ENCODE measurements at places on chromosomes 11 and 22. TPM values are rescaled to one million over a fixed set of nuclear protein-coding genes. Genes with fewer than 3 reads are reported as not detected.

Gene NELL1
- not detected for total RNA-seq

Gene ZNF202
- 22.9 TPM for total RNA-seq

Gene STX3
- 20.1 TPM for total RNA-seq

Gene GGTLC2
- total RNA-seq: not detected

Gene ZP1
- not detected for total RNA-seq

Gene CDC45
- 121 TPM for total RNA-seq

Gene SLC22A12
- not detected for total RNA-seq

DNA sequence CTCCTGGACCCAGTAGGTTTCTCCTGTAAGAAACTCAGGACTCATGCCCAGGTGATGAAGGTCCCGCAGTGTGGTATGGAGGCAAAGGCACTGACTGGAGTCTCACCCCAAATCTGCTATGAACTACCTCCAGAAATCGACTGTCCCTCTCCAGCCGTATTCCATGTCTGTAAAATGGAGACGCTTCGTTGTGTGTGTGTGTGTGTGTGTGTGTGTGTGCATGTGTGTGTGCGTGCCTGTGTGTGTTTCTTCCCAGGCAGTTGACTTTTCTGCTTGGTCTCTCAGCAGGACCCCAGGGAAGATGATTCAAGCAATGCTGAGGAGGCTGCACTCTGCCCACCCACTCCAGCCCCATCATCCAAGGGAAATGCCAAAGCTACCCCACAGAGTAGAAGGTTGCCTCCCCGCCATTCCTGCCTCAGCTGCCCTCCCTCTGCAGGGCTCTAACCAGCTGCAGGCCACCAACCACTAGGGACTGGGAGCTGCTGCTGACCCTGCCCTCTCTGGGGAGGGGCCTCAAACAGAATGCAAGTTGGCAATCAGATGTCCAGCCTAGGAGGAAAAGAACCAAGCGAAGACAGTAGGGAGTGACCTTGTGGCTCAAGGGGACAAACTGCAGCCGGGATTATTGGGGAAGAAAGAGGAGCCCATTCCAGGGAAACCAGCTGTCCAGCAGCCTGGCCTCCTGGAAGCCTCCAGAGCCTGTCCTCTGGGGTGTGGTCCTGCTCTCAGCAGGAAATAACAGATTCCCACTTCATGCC, 56.2 kb downstream of the SLC22A12 start:
- DNase-seq: no peak

DNA sequence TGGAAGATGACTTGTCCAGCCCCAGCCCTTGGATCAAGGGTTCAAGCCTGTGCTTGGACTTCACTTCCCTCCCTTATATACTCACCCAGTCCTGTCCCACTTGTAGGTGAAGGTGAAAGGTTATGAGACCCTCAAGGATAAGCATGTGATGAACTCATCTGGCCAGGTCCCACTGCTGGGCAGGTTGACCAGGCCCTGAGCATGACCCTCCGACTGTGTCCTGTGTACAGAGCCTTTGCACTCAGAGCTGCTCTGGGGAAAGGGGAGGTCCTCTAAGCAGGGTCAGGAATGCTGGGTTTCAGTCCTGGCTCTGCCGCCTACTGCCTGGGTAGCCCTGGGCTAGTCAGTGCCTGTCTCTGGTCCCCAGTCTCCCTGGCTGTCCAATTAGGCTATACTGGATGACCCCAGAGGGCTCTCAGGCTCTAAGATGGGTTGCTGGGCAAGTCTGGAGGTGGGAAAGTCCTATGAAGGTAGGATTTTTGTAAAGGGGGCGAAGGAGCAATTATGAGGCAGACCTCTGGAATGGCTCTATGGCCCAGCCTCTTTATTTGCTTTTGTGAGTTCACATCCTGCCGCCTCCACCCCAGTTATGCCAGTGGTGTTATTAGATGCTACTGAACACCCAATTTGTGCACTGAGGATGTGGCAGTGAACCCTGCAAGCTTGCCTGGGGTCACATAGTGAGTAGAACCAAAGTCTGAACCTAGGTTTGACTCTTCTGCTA, 14.1 kb downstream of the DGAT2 start:
- DNase-seq: no peak

- no peak for DNase-seq
These were observed 39.5 kb downstream of the MTMR2 start for GRCh38 chr11:95884376-95884775.

- DNase-seq: no peak
These were observed 17.8 kb downstream of the TREH start for GRCh38 chr11:118661425-118662301.

GRCh38 chr11:133945087-133945974, 11.4 kb downstream of the IGSF9B start:
- peak; percentile 95 for DNase-seq

DNA sequence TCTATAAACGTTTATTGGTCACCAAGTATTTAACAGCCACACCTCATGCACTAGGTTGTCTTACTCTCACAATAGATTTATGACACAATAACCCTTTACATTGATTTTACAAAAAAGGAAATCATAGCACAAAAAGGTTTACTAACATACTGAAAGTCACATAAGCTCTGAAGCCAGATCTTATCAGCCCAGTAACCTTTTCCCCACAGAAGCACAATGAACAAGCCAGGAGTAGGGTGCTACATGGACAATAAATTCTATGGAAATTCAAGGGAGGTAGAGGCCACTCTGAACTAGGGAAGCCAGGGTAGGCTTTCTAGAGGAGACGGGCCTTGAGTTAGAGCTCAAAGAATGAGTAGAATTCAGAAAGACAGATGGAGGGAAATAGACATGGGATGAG, 633.5 kb upstream of the CADM1 start:
- DNase-seq: peak; percentile 19

- DNase-seq: peak; percentile 90
These were observed 15.9 kb downstream of the PTPN5 start for GRCh38 chr11:18775492-18776292.

GRCh38 chr22:44519886-44520285, 21.9 kb upstream of the RTL6 start:
- no peak for DNase-seq

DNA sequence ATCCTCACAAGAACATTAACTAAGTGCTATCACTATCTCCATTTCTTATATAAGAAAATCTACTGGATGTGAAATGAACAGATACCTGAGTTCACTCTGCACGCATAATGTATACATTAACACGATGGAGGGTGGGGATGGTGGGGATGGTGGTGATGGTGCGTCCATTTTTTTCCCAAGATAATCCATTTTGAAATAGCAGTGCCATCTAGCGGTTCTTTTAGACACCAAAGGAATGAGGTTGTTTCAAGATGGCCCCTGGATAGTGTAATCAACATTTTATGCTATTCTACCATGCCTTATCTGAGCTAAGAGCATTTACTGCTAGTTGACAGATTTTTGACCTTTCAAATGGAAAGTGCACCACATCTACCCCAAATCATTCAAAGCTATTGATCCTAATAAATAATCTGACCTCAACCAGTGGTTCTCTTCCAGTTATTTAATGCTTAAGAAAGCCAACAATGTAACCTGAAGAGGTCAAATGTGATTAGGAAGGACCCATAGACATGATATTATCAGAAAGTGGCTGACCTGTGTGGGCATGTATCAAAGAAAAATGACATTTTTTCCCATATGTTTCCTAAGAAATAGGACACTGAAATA, 714.7 kb upstream of the TENM4 start:
- no peak for DNase-seq

DNA sequence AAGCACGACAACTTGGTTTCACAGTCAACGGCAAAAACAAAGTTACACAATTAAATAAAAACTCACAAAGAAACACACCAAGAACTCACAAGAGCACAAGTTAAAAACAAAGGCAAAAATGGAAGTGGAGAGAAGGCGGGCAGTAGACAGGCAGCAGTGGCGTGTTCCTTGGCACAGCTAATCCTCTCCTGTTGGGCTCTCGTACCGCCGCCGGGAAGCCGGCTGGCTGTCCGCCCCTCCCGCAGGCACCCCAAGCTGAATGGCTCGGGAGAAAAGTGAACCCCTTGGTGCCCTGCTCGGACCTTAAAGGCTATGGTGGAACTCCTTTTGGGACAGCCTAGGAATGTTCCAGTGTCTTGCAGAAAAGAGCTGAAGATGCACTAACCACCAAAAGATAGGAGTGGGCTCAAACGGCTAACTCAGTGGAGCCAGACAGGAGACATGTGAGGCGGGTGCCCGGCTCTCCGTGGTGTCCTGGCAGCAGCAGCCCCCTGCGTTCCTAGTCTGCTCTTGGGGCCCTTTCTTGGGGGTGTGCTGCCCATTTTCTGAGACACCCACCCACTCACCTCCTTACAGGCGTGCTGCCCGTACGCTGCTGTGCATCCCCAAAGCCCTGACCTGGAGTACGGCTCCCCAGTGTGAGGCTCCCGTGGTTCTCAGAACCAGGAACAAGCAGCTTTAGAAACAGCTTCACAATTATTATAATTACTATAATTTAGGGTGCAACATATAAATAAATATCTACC, 86.1 kb upstream of the BID start:
- DNase-seq: no peak

- no peak for DNase-seq
These were observed 30.7 kb upstream of the TOLLIP start for GRCh38 chr11:1340111-1340510.

- no peak for DNase-seq
These were observed 3.2 kb upstream of the SYT8 start for GRCh38 chr11:1831338-1832210.

DNA sequence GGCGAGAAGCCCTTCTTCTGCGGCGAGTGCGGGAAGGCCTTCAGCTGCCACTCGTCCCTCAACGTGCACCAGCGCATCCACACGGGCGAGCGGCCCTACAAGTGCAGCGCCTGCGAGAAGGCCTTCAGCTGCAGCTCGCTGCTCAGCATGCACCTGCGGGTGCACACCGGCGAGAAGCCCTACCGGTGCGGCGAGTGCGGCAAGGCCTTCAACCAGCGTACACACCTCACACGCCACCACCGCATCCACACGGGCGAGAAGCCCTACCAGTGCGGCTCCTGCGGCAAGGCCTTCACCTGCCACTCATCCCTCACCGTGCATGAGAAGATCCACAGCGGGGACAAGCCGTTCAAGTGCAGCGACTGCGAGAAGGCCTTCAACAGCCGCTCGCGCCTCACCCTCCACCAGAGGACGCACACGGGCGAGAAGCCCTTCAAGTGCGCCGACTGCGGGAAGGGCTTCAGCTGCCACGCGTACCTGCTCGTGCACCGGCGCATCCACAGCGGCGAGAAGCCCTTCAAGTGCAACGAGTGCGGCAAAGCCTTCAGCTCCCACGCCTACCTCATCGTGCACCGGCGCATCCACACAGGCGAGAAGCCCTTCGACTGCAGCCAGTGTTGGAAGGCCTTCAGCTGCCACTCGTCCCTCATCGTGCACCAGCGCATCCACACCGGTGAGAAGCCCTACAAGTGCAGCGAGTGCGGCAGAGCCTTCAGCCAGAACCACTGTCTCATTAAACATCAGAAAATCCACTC, 12.2 kb downstream of the ZNF74 start:
- DNase-seq: peak; percentile 57

DNA sequence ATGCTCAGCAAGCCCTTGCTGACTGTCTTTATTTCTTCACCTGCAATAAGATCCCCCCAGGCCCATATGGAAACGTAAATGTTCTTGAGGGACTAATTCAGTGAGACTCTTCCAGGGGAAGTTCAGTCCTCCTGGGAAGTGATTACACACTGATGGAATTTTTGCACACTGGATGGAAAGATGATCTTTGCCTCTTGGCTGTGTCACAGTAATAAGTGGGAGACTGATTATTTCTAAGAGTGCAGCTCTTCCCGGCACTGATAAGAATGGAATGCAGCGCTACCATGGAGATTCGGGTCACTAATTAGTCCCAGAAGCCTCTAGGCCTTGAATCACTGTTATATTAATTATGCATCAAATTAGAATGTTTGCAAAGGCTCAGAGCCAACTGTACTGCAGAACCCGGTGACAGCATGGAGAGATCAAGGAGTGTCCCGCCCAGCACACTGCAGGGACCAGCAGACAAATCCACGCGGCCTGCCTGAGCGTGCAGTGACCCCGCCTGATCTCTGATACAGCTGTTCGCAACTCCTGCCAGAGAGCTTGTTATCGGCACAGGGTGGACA, 178.3 kb downstream of the SNX19 start:
- no peak for DNase-seq

- DNase-seq: no peak
These were observed 150.3 kb downstream of the LDLRAD3 start for GRCh38 chr11:36094164-36094563.

- no peak for DNase-seq
These were observed 348.0 kb downstream of the BUD13 start for GRCh38 chr11:116424615-116425261.

DNA sequence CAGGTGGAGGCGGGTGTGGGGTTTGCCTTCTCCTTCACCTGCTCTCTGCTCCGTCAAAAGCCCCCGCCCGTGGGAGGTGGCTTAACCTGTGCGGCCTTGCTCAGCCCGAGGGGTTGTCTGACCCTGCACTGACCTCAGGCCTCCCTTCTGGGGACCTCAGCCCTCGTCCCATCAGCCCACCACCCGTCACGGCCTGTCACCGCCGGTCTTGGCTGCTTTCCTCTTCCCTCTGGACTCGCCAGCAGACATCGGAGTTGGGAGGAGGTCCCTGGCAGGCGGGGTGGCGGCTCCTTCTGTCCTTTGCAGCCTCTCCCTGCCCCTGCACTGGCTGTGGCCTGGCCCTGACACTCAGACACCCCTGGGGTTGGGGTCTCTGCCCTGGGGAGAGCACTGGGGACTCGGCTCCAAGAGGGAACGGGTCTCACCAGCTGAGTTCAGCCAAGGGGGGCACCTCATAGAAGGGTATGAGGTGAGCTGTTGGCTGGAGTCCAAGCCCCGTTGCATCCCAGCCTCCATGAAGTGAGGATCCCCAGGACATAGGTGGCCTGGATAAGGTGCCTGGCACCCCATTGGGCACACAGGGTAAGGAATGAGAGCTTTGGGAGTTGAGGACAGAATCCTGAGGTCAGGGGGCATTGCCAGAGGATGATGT, 999.6 kb downstream of the BRD1 start:
- no peak for DNase-seq

GRCh38 chr22:47169801-47170140, 407.3 kb downstream of the TBC1D22A start:
- no peak for DNase-seq

- DNase-seq: peak; percentile 77
These were observed 60.6 kb downstream of the FAM83F start for GRCh38 chr22:40055143-40055883.

- peak; percentile 85 for DNase-seq
These were observed 1.3 kb downstream of the MYH9 start for GRCh38 chr22:36386351-36386899.

DNA sequence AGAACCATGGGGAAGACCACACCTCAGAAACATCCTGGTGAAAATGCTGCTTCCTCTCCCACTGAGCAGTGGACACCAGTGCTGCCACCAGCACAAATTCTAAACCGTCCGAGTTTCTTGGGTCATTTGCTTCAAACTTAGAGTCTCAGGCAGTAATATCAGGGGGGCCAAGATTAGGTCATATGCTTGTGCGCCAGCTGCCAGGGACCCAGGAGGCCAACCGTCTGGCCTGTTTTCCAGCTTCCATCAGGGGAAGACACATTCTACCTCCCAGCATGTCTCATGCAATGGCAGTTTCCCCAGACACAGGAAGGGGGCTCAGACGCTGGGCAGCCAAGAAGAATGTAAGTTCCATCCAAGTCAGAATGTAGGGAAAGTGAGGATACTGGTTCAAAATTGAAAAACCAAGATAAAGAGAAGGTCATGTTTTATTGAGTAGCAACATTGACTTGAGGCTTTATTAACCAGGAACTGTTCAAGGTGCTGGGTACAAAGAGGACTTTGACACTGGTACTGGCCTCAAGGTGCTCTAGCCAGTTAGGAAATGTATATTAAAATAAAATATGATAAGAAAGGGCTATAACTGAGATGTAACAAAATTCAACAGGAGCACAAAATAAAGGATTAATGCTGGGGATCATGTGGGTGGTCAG, 59.7 kb upstream of the EED start:
- DNase-seq: no peak

- DNase-seq: no peak
These were observed 230.6 kb upstream of the PDGFD start for GRCh38 chr11:104394508-104394907.
